ENCODE measurements at places on chromosomes 12 and 14. TPM values are rescaled to one million over a fixed set of nuclear protein-coding genes. Genes with fewer than 3 reads are reported as not detected.

- DNase-seq, result peak; percentile 79
Measured at GRCh38 chr12:52836042-52836466, 1.9 kb upstream of the KRT79 start.

DNA sequence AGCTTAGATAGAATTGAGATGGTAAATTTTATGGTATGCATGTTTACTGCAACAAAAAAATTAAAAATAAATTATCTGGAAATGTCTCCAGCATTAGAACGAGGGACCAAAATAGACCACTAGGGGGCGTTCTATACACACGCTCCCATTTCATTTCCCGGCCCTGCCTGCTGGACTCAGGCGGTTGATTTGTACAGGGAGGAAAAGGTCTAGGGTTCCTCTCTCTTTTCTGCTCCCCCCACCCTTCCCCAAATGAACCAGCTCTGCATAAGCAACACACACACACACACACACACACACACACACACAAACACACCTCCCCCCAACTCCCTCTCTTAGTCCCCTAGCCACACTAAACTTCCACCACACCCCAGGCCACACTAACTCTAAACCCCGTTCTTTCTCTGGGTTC is 7.8 kb upstream of the DTX1 start:
- peak; percentile 8 for DNase-seq

- peak; percentile 61 for DNase-seq
Measured at GRCh38 chr12:6337958-6338433, 3.9 kb downstream of the TNFRSF1A start.

LHX5 gene
- not detected for total RNA-seq

TMEM253 gene
- 2.2 TPM for total RNA-seq

DNA sequence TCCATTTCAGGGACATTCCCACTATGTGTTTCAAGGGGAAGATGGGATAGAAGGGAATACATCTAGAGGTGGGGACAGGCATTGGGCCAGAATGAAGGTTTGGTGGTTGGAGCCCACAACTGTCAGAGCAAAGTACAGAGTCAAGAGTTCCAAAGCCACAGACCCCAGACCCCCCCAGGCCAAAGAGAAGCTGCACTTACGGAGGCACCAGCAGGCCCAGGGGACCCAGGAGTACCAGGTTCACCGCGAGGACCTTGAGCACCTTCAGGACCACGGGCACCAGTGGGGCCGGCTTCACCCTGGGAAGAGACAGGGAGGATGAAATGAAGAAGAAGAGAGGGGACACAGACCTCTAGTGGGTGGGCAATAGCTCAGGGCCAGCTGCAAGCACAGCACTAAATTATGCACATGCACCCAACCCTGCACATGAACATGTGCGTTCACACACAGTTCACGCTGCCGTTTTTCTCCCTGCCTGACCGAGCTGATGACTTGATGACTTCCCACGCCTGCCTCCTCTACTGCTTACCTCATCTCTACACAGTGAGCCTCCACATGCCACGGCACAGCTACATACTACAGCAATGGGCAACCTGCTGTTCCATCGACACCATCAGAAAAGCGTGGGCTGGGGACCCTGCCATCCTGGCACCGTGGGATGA is 16.7 kb downstream of the COL2A1 start:
- DNase-seq, result no peak

DNA sequence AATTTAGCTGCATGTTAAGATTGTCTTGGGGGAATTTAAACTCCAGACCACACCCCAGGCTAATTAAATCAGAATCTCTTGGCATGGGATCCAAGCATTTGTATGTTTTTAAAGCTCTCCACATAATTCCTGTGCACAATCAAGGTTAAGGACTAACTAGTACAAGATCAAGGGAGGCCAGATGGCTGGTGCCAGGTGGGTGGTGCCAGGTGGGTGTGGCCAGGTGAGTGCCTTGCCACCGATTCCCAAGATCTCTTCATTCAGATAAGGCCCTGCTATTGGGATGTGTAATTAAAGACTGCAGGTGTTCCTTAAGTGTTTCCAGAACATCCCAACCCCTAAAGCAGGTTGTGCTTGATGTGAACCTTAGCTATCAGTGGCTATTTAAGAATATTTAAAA is 75.1 kb downstream of the NRXN3 start:
- no peak for DNase-seq

DNA sequence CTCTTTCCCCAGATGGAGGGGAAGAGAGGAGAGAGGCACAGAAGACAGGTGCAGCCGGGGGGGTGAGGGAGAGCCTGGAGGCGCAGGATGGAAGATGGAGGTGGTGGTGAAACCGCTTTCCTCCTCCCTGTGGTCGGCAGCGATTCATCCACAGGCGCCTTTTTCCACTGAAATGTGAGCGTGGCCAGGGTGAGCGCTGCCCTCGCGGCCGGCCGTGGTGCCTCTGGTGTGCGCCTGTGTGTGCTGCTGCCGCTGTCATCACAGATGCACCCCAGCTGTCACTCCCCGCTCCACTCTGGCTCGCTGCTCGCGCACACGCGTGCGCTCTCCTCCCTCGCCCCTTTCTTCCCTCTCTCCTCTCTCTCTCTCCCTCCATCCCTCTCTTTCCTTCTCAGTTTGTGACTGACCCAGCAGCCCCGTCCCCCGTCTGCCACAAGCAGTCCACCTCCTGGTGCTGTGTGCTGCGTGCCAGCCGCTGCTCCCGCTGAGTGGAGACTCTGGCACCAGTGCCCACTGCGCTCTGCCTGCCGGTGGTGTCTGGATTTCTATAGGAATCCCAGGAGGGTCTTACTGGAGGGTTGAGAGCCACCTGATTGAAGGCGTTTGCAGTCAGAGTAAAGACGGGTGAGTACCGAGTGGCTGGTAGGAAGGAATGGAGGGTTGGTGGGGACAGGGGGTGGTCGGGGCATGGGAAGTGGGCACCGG is at the start of gene LRTM2:
LRTM2 (plus strand) TSS at position 375 of the 705 bp plus-strand sequence. CDS start 7,584 bp downstream, outside the sequence.
- no peak for DNase-seq

- no peak for DNase-seq
Measured at GRCh38 chr14:94771906-94772490, 2.1 kb upstream of the GSC start.

DNA sequence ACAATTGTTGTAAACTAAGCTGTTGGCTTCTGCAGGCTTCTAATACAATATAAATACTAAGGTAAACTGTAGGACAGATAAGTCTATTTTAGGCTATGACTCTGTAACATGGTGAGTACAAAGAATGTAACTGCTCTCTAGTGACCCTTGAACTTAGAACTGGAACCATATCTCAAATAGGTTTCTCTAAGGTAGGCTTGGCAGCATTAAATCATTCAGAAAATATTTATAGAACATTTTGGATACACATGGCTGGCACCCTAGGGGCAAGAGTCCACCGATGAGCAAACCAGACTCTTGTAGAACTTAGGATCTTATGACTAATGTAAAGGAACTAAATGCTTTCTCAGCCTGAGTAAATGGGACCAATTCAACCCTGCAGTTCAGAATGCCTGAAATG is 19.4 kb upstream of the SLC25A3 start:
- DNase-seq, result no peak

DNA sequence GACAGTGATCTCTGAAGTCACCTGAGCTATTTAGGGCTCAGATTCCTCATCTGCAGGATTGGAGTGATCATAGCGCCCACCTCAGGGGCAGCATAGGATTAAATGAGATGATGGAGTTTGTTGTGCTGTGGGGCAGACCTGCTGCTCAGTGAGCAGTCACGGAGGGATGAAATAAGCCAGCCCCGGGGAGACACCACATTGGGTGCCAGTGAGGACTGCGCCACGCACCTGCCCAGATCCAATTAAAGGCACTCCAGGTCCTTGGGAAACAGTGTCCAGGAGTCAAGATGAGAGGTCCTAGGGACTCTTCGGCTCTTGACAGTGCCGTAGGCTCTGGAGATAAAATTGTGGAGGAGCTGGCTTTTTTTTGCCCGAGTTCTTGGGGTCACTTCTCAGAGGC is 166.2 kb downstream of the ADGRD1 start:
- no peak for DNase-seq

- no peak for DNase-seq
Measured at GRCh38 chr12:11830307-11830801, 180.9 kb downstream of the ETV6 start.

DNA sequence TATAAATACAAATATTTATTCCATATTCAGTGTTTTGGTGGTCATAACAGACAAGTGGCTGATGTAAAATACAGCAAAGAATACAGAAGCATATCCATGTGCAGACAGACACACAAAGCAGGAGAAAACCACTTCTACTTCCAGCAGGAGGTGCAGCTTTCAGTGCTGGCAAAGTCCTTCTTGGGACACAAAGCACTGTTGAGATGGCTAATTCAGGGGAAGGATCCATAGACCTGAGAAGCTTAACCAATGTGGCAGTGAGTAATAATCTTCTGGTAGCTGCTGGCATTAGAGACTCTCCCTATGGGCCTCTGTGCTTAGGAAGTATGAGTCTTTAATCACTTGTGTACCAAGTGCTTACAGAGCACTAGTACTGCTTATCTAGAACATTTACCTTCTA is 26.8 kb downstream of the AMN1 start:
- peak; percentile 16 for DNase-seq

- DNase-seq, result no peak
Measured at GRCh38 chr14:93937519-93937918, 10.4 kb downstream of the FAM181A start.

CPNE6 gene
- not detected for total RNA-seq

- no peak for DNase-seq
Measured at GRCh38 chr14:50977863-50978528, 33.7 kb upstream of the PYGL start.

DNA sequence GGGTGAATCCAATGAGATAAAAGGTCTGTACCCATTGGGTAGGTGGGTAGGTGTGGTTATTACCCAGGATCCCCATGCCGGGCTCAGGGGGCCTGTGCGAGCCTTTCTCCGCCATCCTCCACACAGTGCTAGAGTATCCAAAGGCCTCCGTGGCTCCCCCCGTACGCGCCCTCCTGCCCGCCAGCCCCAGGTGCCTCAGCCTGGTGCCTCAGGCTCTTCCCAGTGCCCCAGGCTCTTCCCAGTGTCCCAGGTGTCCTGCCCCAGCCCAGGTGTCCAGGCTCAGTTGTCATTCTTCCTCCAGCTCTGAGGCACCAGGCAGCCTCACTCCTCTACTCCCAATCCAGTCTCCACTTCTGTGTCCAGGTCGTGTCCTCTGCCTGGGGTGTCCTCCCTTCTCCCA is 27.6 kb upstream of the YY1 start:
- no peak for DNase-seq

RNU4-1 gene
- 2,591 TPM for total RNA-seq

- no peak for DNase-seq
Measured at GRCh38 chr12:104183443-104183842, 32.1 kb upstream of the TXNRD1 start.
